ENCODE measurements at places on chromosomes 6 and 20. TPM values are rescaled to one million over a fixed set of nuclear protein-coding genes. Genes with fewer than 3 reads are reported as not detected.

Gene MOXD1
- 17.3 TPM for total RNA-seq

DNA sequence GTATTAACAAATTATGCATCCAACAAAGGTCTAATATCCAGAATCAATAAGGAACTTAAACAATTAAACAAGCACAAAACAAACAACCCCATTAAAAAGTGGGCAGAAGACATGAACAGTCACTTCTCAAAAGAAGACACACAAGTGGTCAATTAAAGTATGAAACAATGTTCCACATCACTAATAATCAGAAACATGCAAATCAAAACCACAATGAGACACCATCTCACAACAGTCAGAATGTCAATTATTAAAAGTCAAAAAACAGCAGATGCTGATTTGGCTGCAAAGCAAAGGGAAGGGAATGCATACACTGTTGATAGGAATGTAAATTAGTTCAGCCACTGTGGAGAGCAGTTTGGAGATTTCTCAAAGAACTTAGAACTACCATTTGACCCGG is 129.3 kb downstream of the PFDN4 start:
- no peak for DNase-seq
- no peaks in the 10 kb centered on the region for H3K36me3 ChIP-seq
- no peak overlapping the region for H3K4me3 ChIP-seq
- H3K27ac ChIP-seq = no peak overlapping the region
- H3K27me3 ChIP-seq = no peaks in the 10 kb centered on the region

- H3K27me3 ChIP-seq = no peaks in the 10 kb centered on the region
- H3K4me1 ChIP-seq = no peaks in the 10 kb centered on the region
- H3K27ac ChIP-seq = no peak overlapping the region
- no peak for DNase-seq
- no peak overlapping the region for H3K4me3 ChIP-seq
- H3K36me3 ChIP-seq = no peaks in the 10 kb centered on the region
These were observed 294.0 kb downstream of the SAMD5 start for GRCh38 chr6:147802459-147802858.

- no peak for DNase-seq
- no peaks in the 10 kb centered on the region for H3K4me1 ChIP-seq
- no peak overlapping the region for H3K27ac ChIP-seq
- H3K4me3 ChIP-seq = no peak overlapping the region
These were observed 6.9 kb upstream of the RPL10A start for GRCh38 chr6:35461270-35461669.

- H3K27me3 ChIP-seq = no peaks in the 10 kb centered on the region
- H3K4me1 ChIP-seq = peaks cover 20% of the 10 kb centered on the region
- peaks cover 4% of the 10 kb centered on the region for H3K36me3 ChIP-seq
These were observed 75.9 kb downstream of the GMPR start for GRCh38 chr6:16314296-16314695.

DNA sequence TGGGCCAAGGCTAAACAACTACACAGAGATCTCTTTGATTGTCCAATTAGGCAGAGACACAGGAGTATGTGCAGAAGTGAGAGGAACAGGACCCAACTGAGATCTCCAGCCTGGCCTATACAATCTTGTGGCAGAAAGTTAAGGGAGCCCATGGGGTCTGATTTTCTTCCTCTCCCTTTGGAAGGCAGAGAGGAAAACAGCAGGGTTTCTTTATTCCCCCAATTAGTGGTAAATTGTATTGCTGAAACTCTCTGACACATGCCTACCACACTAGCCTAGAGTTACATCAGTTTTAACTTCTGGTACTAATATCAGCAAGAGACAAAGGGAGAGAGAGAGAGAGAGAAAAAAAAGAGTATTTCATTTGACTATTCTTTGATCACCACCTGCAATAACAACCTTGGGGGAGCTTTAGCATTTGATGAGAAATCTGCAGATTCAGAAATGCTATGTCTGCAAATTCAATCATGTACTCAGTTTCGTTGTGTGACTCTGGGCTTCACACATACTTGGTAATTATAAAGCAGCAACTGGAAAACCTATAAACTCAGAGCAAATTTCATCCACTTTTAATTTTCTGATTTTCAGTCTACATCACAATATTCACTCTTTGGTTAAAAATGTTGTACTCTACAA is 260.3 kb upstream of the SPTLC3 start:
- H3K4me3 ChIP-seq = no peak overlapping the region
- H3K27me3 ChIP-seq = no peaks in the 10 kb centered on the region
- no peak overlapping the region for H3K27ac ChIP-seq
- no peak for DNase-seq
- no peaks in the 10 kb centered on the region for H3K4me1 ChIP-seq

DNA sequence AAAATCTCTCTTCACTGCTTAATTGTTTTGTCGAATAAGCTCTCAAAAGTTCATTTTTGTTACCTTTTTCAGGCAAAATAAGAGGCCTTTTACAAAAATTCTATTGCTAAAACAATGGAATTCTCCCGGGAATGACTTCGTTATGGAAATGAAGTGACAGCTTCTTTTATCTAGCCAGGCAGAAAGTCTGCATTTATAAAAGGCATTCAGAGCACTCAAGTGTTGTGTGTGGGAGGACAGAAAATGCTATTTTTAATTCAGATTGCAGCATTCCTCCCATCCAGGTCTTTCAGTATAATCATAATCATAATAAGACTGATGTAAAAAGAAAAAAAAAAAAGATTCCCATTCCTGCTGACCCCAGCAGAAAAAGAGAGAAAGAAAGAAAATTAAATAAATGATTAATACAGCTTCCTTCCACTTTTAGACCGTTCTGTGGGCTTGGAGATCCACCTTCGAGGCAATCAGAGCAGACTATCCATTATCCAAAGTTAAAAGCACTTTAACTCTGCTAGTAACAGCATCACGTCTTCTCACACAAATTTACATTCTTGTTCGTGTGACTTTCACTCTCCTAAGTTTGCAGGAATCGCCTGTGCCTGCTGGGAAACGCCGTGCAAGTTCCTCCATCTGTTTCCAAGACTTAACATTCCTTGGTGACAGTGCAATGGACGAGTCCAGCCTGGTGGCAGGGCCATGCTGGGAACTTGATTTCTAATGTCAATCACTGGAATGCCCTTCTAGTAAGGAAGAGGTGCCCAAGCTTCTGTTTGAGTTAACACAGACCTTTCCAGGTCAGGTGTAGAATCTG is 258.8 kb downstream of the GMPR start:
- H3K36me3 ChIP-seq = no peaks in the 10 kb centered on the region
- H3K4me3 ChIP-seq = peak overlapping the region; percentile 55
- DNase-seq = no peak
- H3K27me3 ChIP-seq = no peaks in the 10 kb centered on the region
- peaks cover 30% of the 10 kb centered on the region for H3K4me1 ChIP-seq
- peak overlapping the region; percentile 22 for H3K27ac ChIP-seq
